Activated naive CD4-positive, alpha-beta T cell treated with anti-CD3 and anti-CD28 coated beads, Interleukin-2, amount 50 U/mL, for 72 hours (primary cell): ENCODE measurements at places on chromosomes 6 and 20. TPM values are rescaled to one million over a fixed set of nuclear protein-coding genes. Genes with fewer than 3 reads are reported as not detected.

GRCh38 chr6:10402648-10403311, 12.1 kb downstream of the TFAP2A start:
- no peak for DNase-seq

DNA sequence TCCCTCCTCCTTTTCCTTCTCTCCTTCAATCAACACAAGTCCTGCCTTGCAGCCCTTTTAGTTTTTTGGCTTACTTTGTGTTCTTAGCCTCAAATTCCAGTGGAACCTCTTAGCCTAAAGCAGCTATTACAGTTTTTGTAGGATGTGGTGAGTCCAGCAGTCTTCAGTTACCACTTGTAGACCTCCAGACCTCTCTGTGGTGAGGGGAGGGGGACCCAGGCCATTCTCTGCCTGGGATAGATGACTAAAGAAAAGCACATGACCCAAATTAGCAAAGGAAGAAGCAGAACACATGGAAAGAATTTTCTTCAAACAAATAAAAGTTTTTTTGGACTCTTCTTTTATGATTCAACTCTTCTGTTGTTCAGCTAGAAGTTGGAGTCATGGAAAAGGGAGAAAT, 246.5 kb downstream of the HAO1 start:
- no peak for DNase-seq

FRMD1 gene
- not detected for total RNA-seq

DNA sequence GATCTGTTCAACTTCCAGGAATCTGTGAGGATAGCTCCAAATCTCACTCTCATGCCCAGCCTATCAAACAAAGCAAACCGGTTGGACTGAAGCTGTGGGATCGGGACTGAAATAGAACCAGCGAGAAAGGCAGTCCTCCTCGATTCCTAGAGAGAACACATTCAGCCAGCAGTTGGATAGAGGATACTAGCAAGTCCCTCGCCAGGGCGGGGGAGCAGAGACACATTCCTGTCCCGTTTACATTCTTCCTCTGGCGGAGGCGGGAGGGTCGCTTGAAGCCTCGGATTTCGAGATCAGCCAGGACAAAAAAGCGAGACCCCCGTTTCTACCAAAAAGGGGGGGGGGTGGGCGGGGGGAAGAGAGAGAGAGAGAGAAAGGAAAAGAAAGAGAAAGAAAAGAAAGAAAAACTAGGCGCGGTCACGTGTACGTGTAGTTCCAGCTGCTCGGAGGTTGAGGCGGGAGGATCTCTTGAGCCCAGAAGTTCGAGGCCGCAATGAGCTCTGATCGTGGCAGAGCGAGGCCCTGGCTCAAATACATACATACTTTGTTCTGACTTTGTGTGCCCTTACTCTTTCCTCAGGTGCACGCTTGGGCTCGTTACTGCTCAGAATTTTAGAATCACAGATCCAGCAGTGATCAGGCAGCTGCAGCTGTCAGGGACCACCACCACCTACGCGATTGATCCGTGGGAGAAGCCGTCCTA, 19.5 kb downstream of the ZNF311 start:
- DNase-seq, result no peak

PGK2 gene
- total RNA-seq, result not detected
